GM23338 (cell line): ENCODE measurements at places on chromosomes 7 and 10. TPM values are rescaled to one million over a fixed set of nuclear protein-coding genes. Genes with fewer than 3 reads are reported as not detected.

Gene FASTK
- total RNA-seq: 42.5 and 57.4 TPM in 2 replicates

Gene LHFPL3
- 0.24 and 0.43 TPM in 2 replicates for total RNA-seq

Gene C10orf67
- total RNA-seq: not detected in 2 replicates

Gene LIPN
- not detected in 2 replicates for total RNA-seq

Gene FAM24B
- total RNA-seq: 6.5 and 10.9 TPM in 2 replicates

Gene CPED1
- 0.17 and 0.23 TPM in 2 replicates for total RNA-seq

Gene CRYGN
- total RNA-seq: 0.59 and 1.1 TPM in 2 replicates

Gene SFMBT2
- 6.7 and 7.4 TPM in 2 replicates for total RNA-seq

Gene ARHGAP19
- total RNA-seq: 35.9 and 38.8 TPM in 2 replicates

Gene HSPA12A
- total RNA-seq: 5.2 and 6.3 TPM in 2 replicates

Gene SH2D4B
- total RNA-seq: not detected in 2 replicates

Gene TRIM50
- 0.10 TPM in 1 of 2 replicates, not detected in the other for total RNA-seq

Gene KBTBD2
- total RNA-seq: 33.9 and 34.9 TPM in 2 replicates

Gene RPEL1
- not detected in 2 replicates for total RNA-seq

Gene HMX3
- 0.23 and 0.35 TPM in 2 replicates for total RNA-seq

Gene CPA1
- not detected in 2 replicates for total RNA-seq

Gene ITPRID1
- 0.27 and 0.45 TPM in 2 replicates for total RNA-seq

Gene ITGA8
- total RNA-seq: not detected in 2 replicates

Gene FEZF1
- 1.7 and 2.3 TPM in 2 replicates for total RNA-seq

Gene TMEM120A
- total RNA-seq: 12.7 TPM in 2 replicates

Gene GCK
- total RNA-seq: 7.3 and 9.3 TPM in 2 replicates

Gene DENND2A
- total RNA-seq: 5.6 and 10.0 TPM in 2 replicates

Gene UPK3BL1
- total RNA-seq: 10.6 and 12.6 TPM in 2 replicates

Gene OGDHL
- 15.5 and 17.6 TPM in 2 replicates for total RNA-seq

Gene CYP2C8
- total RNA-seq: 2.1 and 4.1 TPM in 2 replicates

Gene SPDYE11
- total RNA-seq: not detected in 2 replicates

Gene PKD2L1
- not detected in 2 replicates for total RNA-seq

Gene ATP6V0A4
- total RNA-seq: 0.35 and 1.3 TPM in 2 replicates

Gene HILPDA
- total RNA-seq: 32.4 and 38.5 TPM in 2 replicates

Gene GIMAP2
- total RNA-seq: not detected in 2 replicates

Gene TRRAP
- total RNA-seq: 49.8 and 58.7 TPM in 2 replicates

Gene TBX20
- total RNA-seq: 0.12 and 0.69 TPM in 2 replicates

Gene CLDN4
- total RNA-seq: 18.6 and 19.4 TPM in 2 replicates

Gene SCIN
- total RNA-seq: 0.80 and 5.8 TPM in 2 replicates

Gene SPAM1
- not detected in 2 replicates for total RNA-seq

Gene STOX1
- 2.2 and 2.7 TPM in 2 replicates for total RNA-seq

Gene SLC26A3
- not detected in 2 replicates for total RNA-seq

Gene FLNC
- total RNA-seq: 9.4 and 11.8 TPM in 2 replicates

Gene FAM25C
- total RNA-seq: not detected in 2 replicates

Gene CASTOR2
- 26.1 and 35.7 TPM in 2 replicates for total RNA-seq

Gene ANXA11
- total RNA-seq: 38.9 and 42.3 TPM in 2 replicates

Gene SLC13A1
- not detected in 2 replicates for total RNA-seq

Gene TMEM270
- not detected in 2 replicates for total RNA-seq

Gene PTPRZ1
- 230 and 238 TPM in 2 replicates for total RNA-seq

Gene PTF1A
- total RNA-seq: not detected in 2 replicates

Gene SLC16A9
- total RNA-seq: 11.4 and 16.0 TPM in 2 replicates

Gene PRPS1L1
- total RNA-seq: not detected in 2 replicates

Gene AGMO
- 0.42 and 3.9 TPM in 2 replicates for total RNA-seq

Gene CPXM2
- 5.3 and 8.1 TPM in 2 replicates for total RNA-seq

Gene CPN1
- total RNA-seq: not detected in 2 replicates

Gene SLC26A5
- 0.49 and 0.58 TPM in 2 replicates for total RNA-seq

Gene C7orf57
- 0.42 and 1.6 TPM in 2 replicates for total RNA-seq

Gene ZNF22
- total RNA-seq: 38.7 and 40.5 TPM in 2 replicates

Gene HMX2
- total RNA-seq: 0.97 and 2.6 TPM in 2 replicates

Gene CTTNBP2
- total RNA-seq: 22.7 and 26.8 TPM in 2 replicates
